ENCODE measurements at places on chromosomes 2 and 18.

- DNase-seq, result no peak
Observed at GRCh38 chr2:74821177-74822126, 12.5 kb upstream of the HK2 start.

- no peak for DNase-seq
Observed at GRCh38 chr18:6876641-6877041, 147.1 kb downstream of the ARHGAP28 start.

DNA sequence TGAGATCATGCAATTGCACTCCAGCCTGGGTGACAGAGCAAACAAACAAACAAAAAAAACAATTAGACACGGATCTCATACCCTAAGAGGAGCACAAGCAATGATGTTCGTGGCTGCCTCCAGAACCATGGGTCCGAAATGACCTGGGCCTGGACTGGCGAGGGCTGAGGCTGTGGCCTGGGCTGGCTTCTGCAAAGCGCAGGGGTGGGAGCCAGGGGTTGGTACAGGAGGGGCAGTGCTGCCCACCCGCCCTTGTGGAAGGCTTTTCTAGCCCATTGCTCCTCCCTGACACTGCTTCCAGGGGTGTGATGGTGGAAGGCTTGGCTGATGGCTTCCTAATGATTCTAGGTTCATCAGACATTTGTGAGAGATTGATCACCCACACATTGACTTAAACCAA is 167.8 kb downstream of the FHOD3 start:
- no peak for DNase-seq

DNA sequence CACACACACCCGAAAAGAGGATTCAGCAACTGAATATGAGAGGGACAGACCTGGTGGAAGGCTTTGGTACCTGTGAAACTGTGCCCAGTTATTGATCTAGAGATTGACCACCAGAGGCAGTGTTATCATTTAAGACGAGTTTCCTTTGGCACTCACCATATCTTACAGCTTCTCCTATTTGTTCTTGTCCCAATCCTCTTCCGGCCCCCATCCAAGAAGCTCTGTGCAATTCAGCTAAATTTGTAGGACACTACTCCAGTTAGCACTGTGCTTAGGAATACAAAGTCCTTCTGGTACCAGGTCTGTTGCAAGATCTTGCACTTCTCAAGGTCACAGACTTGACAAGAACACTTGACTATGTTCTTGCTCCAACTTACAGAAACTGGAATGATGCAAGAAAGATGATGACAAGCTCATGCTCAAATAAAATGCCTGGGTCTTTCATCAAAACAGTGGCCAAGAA is 177.7 kb downstream of the TMEM247 start:
- DNase-seq, result no peak

- no peak for DNase-seq
Observed at GRCh38 chr2:943821-944220, 6.8 kb upstream of the SNTG2 start.

- no peak for DNase-seq
Observed at GRCh38 chr2:66547118-66547517, 112.2 kb downstream of the MEIS1 start.

DNA sequence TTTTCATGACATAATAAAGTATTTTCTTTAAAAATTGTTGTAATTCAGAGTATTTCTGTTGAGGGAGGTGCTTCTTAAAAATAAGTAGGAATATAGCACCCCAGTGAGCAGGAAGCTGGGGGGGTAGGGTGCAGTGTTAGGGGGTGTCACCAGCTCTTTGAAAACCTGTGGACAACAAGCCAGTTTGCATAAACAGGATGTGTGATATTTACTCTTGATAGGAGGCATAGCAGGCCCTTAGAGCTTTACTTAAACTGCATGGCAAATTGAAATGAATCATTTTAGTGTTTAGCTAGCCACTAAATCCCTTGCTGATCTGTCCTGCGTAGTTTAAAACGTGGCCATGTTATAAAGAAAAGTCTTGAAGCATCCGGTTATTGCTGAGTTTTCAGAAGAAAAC is 8.4 kb downstream of the TGIF1 start:
- peak; percentile 54 for DNase-seq

DNA sequence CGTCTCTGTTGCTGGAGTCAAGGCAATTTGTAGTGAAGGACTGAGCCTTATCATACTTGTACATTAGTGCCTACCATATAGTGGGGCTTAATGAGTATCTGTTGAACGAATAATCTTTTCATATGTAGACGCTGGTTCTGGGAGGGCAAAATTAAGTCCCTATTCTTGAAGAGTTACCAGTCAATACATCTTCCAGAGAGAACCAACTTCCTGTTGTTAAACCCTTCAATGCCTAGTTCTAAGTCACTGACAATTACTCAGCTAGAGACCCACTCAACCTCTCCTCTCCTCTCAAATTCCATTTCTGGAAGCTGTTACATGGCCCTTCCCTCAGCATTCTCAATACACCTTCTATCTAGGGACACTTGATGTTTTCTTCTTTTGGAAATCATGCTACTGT is 1.1 kb upstream of the MOB4 start:
- DNase-seq, result no peak

- DNase-seq, result no peak
Observed at GRCh38 chr2:27847333-27847732, 42.9 kb downstream of the RBKS start.

DNA sequence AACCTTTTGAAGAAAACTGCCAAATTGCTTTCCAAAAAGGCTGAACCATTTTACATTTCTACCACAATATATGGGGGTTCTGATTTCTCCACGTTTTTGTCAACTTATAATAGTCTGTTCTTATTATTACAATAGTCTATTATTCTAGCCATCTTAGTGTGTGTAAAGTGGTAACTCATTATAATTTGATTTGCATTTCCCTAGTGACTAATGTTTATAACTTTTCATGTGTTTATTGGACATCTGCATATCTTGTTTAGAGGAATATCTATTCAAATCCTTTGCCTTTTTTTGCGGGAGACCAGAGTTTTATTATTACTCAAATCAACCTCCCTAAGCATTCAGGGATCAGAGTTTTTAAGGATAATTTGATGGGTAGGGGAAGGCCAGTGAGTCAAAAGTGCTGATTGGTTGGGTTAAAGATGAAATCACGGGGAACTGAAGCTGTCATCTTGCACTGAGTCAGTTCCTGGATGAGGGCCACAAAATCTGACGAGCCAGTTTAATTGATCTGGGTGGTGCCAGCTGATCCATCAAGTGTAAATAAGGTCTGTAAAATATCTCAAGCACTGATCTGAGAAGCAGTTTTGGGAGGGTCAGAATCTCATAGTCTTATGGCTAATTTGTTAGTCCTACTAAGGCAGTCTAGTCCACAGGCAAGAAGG is 303.4 kb upstream of the NCKAP5 start:
- no peak for DNase-seq

DNA sequence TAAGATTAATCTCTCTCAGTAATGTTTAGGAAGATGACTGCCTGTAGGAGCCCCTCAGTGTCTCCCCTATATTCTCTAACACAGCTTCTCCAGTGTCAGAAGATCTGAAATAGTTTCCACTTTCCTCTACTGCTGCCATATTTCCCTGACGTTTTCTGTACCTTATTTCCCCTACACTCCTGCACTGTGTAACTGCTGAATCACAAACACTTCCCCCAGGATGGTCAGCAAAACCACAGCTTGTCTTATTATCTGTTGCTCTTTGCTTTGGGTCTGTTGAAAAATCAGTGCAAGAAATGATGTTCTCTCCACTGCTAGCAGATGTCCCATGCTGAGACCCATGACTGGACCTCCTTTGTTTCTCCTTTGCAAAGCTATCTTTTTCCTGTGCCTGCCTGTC is 441.7 kb downstream of the EPHA4 start:
- no peak for DNase-seq

GRCh38 chr2:42998721-42999120 is 206.3 kb upstream of the HAAO start:
- no peak for DNase-seq

DNA sequence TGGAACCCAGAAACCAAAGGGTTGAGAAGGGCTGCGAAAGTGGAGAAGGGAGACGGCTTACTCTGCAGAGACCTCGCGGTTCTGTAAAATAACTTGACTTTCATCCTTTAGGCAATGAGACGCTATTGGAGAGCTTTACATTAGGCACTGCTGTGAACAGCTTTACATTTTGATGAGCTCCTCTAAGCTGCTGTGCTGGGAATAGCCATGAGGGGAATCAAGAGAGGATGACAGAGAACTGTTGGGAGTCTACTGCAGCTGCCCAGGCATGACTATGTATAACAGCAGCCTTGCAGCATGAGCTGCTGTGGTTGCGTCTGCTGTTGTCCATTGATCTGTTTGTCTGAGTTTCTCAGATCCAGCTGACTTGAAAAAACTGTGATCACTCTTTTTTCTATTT is 310.8 kb upstream of the MAP2 start:
- DNase-seq, result no peak

DNA sequence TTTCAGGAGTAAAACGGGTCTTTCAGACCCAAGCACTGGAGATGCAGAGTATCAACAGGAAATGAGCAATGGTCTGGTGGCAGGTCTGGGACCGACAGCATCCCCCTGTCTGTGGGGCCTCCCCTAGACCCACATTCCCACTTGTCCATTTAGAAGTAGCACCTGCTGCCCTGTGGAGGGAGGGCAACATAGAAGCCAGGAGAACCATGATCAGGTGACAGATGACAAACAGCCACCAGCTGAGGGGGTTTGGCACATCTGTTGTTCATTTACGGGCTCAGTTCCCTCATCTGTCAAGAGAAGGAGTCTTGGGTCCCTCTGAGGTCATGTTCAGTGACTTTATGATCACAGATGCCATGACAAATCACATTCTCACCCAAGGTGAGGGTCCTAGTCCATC is 77.9 kb upstream of the SLC66A3 start:
- no peak for DNase-seq

DNA sequence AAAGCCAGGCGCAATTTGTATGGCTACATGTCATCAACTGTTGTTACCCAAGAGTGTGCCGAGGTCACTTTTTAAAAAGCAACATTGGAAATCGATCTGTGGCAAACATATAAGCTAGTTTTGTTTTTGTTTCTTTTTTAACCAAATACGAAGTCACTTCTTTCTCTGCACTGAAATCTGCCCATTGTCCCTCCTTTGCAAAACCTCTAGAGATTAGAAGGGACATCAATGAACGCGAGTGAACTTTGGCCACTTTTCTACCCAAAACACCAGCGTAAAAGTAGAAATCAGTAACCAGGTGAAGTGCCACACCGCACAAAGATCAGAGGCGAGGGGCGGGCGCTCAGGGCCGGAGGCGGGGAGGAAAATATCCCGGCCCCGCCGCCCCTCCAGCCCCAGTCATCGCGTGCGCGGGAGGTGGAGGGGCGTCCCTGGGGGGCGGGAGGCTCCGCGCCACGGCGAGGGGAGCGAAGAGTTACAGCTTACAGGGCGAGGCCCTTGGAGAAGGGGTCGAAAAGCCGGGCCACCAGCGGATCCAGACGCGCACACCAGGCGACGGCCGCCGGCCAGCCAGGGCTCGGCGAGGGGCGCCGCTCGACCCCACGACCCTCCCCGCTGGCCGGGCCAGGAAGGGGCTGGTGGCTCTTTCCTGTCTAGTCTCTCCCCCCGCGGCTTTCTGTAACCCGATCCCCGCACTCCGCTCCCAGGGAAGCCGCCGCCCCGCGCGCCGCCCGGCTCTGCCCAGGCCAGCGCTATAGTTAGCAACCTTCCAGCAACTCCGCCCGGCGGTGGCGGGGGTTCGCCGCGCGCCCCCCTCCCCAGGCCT is 993 bp downstream of the RBMS1 start:
- peak; percentile 47 for DNase-seq

DNA sequence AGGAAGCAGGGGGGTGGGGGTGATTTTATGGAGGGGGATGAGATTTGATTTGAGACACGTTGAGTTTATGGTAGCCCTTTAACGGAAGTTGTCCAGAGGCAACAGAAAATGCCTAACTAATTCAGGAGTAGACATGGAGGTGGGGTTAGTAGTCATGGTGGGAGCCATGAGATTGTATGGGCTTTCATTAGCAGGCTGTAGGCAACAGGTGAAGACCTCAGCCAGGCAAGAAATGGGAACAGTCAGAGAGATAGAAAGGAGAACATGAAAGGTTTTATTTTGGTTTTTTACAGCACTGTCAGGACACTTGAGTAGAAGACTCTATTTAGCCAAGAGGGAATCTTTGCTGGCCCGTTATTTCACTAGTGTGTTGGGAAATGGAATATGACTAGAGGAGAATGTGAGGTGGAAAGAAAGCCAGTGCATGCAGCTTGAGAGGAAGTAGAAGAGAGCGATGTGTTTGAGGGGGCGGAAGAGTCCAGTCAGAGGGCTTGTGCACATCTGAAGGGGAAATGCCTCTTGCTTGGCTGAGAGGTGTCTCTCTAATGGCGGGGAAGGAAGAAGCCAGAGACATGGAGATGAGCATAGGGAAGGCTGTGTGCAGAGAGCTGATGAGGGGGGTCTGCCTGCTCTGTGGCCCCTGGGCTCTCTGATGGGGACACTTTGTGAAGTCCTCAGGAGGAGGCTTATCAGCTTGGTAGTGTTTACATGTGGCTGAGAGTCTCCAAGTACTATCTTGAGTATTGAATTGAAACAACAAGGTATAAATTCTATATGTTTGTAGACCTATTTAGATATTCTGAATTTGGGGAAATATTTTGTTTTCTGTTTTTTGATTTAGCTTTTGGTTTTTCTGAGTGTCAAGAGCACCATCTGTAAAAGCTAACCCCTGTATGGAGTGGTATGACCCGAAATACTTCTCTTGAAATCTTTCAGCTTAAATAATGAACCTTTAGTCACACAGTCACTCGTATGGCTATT is 66.9 kb upstream of the ITM2C start:
- no peak for DNase-seq

DNA sequence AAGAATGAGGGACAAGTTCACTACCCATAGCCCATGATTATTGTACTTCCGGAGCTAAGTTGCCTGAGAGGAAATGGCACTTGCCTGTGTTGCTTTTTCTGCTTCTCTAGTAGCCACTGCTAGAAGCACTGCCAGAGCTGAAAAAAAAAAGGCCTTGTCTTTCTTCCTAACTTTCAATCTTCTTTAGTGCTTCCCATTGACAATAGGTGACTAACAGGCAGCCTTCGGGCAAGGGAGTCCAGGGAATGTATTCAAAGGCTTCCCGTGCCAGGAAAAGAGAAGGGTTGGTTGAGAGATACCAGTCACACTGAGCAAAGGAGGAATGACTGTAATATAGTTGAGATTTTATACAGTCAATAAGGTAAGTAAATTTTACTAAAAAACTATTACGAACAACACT is 242.0 kb downstream of the CALCRL start:
- no peak for DNase-seq

- no peak for DNase-seq
Observed at GRCh38 chr2:172196768-172197431, 94.2 kb upstream of the DLX2 start.
